NCI-H1105 treated with DMSO at 0.1 percent for 48 hours (cell line): ENCODE measurements at places on chromosomes 5 and 9.

GRCh38 chr9:35842020-35842745, 13.2 kb downstream of the TMEM8B start:
- no peak for DNase-seq

DNA sequence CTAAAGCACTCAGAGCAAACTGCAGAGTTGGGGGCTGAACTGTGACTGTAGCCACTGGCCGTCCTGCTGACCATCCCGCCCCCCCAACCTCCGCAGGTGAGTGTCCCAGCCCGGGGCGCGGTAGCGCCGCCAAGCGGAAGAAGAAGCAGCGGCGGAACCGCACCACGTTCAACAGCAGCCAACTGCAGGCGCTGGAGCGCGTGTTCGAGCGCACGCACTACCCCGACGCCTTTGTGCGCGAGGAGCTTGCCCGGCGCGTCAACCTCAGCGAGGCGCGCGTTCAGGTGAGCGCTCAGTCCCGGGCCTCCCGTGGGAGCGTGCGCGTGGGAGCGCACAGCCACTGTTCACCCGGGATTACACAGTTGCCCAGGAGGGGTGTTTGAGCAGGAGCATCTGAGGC, 33.7 kb downstream of the PTGES start:
- no peak for DNase-seq

GRCh38 chr5:80706835-80707447, 52.2 kb upstream of the DHFR start:
- DNase-seq: no peak

- no peak for DNase-seq
These were observed 25.5 kb downstream of the KCNMB1 start for GRCh38 chr5:170363671-170364070.

GRCh38 chr5:172437445-172438318, 16.6 kb downstream of the SH3PXD2B start:
- peak; percentile 96 for DNase-seq

DNA sequence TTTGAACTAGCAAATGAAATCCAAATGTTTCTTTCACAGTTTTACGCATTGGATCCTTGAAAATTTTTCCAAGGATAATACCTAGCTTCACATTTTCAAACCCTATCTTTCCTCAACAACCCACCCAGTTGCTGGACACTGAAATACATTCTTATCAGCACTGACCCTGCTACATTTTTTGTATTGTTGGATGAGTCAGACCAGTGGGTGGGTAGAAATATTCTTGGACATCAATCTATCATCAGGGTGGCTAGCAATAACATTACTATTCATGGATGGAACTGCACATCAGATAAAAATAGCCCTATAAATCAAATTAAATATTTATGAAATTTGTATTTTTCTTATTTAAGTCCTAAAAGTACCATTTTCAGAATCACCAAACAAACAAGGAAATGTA, 407.4 kb upstream of the IZUMO3 start:
- no peak for DNase-seq

- no peak for DNase-seq
These were observed 37.2 kb upstream of the ADAMTS2 start for GRCh38 chr5:179382486-179382885.

DNA sequence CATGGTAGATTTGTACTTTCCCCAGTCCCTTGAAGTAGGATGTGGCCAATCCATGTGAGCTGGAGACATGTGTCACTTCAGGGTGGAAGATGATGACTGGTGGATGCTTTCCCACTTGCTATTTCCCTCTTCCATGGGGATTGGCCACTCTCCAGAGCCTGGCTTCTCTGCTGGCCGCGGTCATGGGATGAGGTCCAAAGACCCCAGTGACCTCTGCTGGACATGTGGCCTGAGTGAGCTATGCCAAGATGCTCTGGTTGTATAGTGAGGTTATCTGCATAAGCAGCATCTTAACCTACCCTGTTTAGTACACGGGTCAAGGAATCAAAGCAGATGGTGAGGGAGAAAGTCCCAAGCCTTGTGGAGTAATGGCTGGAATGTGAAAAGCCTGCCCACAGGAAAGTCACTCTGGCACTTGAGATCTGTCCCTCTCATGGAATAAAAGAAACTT, 47.1 kb downstream of the SH3PXD2B start:
- DNase-seq: no peak

DNA sequence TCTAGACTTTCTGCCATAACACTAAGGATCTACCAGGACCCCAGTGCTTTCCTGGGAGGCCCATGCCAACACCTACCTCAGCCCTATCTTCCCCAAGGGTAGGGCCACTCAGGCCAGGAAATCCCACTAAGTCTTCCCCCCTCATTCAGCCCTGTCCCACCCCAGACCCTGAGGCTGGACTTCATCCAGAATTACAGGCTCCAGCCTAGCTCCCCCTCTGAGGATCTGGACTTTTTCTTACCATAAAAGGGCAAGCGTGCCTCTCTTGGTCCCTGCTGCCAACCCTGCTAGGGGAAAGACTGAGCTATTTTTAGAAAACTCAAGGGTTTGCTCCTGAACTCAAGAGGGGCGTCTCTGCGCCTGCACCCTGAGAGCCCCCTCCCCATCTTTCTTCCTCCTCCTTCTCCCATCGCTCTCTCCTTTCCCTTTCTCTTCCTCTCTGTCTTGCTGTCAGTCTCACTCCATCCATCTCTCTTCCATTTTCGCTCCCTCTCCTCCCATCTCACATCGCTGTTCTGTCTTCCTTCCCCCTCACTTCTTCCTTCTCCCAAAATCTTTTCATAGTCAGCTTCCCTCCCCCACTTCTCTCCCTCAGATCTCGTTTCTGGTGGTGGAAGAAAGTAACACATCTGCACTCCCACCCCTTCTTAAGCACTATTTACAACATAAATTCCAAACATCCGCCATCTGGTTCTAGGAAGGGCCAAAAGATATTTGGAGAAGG, 38.1 kb upstream of the IL17B start:
- no peak for DNase-seq

DNA sequence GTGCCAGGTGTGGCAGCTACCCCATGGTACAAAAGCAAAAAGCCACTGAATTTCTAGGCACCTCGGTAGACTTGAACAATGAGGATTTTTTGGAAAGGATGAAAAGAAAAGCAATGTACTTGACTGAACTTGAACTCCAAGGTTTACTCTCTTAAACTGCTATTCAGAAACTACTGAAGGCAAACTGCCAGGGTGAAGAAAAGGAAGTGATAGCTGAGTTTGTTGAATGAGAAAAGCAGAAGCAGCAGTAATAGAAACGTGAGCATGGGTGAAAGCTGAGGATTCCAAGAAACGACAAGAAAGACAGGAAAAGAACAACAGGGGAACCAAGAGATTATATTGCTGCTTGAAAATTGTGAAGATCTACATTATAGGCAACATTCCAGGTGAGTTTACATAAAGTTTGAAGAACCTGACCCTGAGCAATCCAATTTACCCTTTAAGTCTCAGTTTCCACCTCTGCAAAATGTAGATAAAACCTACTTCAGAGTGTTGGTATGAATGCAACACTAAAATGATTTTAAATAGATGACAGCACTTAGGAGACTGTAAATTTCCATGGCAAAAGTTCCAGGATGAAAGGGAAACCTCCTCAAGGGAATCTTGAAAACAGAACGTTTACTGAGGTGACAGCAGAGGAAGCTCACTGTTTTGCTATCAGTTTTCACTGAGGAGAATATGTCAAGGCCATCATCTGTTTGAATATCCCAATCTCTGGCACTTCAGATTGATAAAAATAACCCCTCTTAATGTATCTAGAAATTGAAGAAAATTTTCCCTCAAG, 245.8 kb downstream of the SPATA31D1 start:
- DNase-seq: no peak

- DNase-seq: no peak
These were observed 205.1 kb upstream of the MRPS30 start for GRCh38 chr5:44603496-44604272.

DNA sequence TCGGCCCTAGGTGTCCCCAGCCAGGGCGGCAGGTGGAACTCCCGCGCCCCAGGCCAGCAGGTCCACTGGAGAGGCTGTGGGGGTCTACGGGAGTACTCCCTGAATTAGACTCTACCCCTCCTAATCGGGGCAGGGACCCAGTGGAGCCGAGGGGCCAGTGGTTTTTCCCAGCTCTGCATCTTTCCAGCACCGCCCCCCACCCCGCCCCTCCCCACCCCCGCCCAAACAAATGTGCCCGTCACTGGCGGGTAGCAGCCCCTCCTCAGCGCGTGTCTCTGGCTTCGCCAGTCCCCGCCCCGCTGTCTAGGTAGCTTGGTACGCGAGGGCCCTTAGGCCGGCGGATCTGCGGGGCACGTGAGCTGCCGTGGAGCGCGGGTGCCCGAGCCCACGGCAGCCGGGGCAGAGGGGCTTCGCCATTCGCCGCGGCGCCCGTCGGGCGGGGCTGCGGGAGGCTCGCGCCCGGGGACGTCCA, 7.0 kb downstream of the UNC5A start:
- peak; percentile 75 for DNase-seq

- no peak for DNase-seq
These were observed 135.9 kb upstream of the FBN2 start for GRCh38 chr5:128673970-128674369.

DNA sequence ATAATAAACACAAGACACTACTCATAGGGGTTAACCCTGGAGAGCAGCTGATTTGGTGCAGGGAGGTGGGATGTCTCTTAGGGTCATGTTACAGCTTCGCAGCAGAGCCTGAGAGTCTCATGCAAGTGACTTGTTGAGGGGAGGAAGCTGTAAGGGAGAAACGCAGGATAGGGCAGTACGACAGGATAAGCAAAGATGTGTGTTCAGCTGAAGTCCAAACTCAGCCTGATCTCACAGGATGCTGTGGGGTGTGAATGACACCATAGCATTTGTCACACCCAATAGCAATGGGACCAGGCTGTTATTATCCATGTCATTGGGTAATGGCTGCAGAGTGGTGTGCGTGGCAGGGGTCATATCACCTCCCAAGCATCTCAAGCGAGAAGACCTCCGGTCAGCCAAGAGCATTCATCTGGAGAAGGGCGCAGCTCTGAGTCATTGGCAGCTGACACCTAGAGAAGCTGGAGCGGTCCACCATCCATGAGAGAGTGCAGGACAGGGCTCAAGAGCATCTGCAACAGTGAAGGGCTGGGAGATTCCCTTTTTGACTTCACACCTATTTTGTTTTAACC, 49.2 kb upstream of the RPL26L1 start:
- no peak for DNase-seq

DNA sequence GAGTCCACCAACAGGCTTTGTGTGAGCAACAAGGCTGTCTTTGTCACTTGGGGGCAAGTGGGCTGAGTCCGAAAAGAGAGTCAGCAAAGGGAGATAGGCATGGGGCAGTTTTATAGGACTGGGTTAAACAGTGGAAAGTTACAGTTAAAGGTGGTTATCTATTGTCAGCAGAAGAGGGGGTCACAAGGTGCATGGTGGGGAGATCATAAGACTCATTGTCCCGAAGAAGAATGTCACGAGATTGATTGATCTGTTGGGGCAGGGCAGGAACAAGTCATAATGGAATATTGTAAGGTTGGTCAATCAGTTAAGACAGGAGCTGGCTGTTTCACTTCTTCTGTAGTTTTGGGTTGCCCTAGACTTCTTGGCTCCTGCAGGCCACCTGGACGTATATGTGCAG, 7.6 kb upstream of the HMGCS1 start:
- no peak for DNase-seq

GRCh38 chr5:141850786-141851185, 27.4 kb downstream of the PCDH1 start:
- DNase-seq: no peak

- DNase-seq: no peak
These were observed 11.6 kb upstream of the RETREG1 start for GRCh38 chr5:16628376-16628775.

DNA sequence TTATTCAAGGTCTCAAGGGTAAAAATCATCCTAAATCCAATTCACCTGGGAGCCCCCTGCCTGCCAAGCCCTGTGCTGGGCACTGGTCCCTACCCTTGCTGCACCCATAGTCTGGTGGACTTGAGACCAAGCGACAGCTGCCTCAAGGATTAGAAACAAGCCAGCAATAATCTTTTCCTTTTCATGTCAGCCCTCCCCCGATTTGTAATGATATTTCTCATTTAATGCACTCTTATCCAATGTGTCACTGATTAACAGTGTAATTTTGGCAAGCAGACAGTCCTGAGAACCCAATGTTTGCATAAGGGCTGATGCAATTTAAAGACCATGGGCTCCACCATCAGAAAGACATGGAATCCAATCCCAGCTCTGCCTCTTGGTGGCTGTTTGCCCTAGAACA, 108.9 kb downstream of the ACTL7B start:
- no peak for DNase-seq

DNA sequence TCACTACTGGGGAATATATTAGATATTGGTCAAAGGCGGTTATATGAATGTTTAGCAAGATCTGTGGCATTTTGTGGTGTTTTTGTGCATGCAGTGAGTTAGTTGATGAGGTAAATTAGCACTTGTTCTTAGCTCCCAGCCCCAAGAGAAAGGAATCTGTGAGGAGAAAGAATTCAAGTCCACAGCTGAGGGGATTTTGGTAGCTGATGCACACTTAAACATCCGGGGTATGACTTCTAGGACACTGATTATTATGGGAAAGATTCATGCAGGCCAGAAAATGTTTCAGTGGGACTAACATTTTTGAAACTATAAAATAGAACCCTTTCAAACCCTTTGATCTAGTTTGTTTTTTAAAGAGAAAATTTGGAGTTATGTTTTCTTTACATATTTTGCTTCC, 118.2 kb upstream of the RPS23 start:
- no peak for DNase-seq

DNA sequence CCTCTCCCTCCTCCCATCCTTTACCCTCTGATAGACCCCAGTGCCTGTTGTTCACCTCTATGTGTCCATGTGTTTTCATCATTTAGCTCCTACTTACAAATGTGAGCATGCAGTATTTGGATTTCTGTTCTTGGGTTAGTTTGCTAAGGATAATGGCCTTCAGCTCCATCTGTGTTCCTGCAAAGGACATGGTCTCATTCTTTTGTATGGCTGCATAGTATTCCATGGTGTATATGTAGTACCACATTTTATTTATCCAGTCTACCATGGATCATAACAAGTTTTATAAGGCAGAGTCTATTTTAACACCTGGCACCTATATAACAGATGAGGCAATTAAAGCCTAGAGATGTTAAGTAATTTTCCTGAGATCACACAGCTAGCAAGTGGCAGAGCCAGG, 7.4 kb downstream of the YTHDC2 start:
- DNase-seq: no peak

DNA sequence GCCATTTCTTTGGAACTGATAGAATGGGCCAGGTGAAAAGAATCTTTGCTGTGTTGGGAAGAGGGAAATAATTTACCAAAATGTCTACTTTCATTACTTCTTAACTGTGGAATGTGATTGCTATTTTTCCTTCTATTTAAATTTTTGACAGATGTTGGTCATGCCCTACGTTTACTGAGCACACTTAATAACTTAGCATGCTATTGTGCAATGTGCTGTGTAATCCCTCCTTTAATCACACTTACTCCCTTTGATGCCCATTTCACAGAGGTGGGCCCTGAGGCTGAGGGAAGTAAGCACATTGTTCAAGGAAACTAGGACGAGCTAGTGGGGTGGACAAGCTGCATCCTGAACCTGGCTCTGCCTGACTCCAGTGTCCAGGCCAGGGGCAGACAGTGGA, 47.8 kb upstream of the INSYN2B start:
- no peak for DNase-seq

DNA sequence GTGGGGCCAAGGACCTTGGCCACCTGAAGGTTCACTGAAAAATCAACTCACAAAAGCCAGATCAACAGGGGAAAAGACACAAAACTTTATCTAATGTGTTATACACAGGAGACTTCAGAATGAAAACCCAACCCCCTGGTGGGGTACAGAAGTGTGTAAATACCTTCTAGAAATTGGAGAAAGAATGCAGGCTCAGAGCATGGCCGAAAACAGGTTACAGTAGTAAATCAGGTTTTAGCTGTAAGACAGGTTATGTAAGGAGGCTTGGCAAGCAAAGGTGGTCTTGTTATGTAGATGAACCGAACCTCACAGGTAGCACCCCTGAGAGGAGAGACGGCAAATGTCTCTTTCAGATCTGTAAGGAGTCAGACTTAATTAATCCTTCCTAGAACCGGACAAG, 10.0 kb downstream of the CEMIP2 start:
- DNase-seq: peak; percentile 41
